ENCODE measurements at places on chromosomes 2 and 18. TPM values are rescaled to one million over a fixed set of nuclear protein-coding genes. Genes with fewer than 3 reads are reported as not detected.

Gene KHK
- 9.5 TPM for total RNA-seq

GRCh38 chr18:45760462-45761036, 36.6 kb downstream of the SLC14A1 start:
- no peak for DNase-seq

DNA sequence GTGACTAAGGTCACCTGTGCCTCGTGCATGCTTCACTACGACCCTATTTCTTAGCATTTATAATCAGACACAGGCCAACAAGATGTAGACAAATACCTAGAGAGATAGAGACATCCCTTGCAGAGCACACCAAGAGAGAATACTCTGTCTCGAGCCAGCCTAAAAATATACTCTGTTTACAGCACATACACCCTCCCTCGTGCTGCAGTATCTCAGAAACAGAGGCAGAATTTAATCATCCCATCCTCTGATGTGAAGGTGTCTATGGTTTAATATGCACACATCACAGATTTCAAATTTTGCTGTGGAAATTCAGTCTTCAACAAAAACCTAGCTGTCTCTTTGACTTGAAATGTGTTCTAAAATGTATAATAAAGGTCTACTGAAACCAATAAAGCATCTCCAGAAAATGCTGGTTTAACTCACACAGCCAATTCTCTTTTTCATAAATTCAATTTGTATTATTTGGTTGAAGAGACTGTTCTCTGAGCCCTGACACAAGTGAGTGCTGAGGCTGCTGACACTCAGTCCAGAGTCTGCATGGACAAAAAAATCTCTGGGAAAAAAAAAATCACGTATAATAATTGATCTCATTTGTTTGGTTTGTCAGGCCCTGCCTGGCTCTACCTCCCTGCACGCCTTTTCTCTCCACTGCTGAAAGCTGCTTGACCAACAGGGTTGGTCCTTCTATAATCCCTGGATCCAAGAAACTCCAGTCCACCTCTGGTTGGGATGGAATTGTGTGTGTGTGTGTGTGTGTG, 142.0 kb upstream of the FSHR start:
- no peak for DNase-seq

- DNase-seq: no peak
These were observed 108.2 kb upstream of the PTPRM start for GRCh38 chr18:7458884-7459283.
